ENCODE measurements at places on chromosomes 16 and 17. TPM values are rescaled to one million over a fixed set of nuclear protein-coding genes. Genes with fewer than 3 reads are reported as not detected.
A peak's percentile ranks its signal among the peaks of the same experiment; 100 is the strongest.

DNA sequence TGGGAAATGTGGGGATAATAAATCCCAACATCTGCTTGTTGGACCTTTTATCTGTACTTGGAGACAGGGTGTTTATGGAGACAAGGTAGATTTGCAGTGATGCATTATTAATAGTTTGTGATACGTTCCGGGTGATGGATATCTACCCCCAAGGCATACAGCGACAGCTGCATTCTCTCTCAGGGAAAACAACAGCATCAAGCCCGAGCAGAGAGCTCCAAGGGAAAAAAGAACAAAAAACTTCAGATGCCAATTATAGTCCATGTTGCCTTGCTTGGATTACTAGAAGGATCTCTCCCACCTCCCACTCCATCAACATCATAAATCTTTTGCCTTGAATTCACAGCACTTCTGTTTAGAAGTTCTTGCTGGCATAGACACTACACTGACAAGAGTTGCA, 187.5 kb upstream of the CDH11 start:
- H3K27me3 ChIP-seq = no peaks in the 10 kb centered on the region
- no peak overlapping the region for H3K27ac ChIP-seq
- H3K36me3 ChIP-seq = no peaks in the 10 kb centered on the region
- no peak overlapping the region for H3K4me3 ChIP-seq

- no peak for DNase-seq
- no peak overlapping the region for H3K27ac ChIP-seq
- H3K27me3 ChIP-seq = no peaks in the 10 kb centered on the region
- no peaks in the 10 kb centered on the region for H3K4me1 ChIP-seq
- H3K4me3 ChIP-seq = no peak overlapping the region
- H3K36me3 ChIP-seq = 0 out of 2 replicates have a peak, but pooled peaks cover 1% of the 10 kb centered on the region
Observed at GRCh38 chr17:5211458-5211857, 19.8 kb upstream of the ZNF594 start.

DNA sequence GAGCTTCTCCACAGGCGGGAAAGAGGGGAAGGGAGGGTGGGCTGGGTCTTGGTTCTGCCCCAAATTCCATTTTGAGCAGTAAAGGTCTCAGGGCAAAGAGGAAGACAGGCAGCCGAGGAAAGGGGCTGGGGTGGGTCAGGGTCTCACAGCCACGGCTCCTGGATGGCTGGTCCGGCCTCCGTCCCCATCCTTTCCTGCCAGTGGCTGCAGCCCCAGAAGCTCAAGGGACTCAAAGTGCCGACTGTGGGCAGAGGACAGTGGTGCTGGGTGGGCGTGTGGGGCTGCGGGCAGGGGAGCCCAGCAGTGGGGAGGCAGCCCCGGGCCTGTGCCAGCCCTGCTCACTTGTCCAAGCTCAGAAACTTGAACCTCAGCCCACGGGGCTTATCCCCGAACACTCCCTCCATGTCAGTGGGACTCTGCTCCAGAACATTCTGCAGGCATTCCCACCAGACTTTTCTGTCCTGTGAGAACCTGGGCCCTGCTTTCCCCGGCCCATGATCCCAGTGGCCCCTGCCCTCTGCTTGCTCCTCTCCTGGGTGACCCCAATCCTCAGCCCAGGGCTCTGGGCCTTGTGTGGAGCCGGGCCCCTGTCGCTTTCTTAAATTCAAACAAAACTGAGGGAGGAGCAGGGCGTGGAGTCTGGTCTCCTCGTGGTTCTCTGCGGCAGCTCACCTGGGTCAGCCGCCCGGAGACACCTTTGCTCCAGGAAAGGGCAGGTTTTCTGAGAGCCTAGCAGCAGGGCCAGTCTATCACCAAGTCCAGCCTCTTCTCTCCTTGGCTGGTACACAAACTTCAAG, 117.8 kb upstream of the METRNL start:
- no peak overlapping the region for H3K27ac ChIP-seq
- no peak overlapping the region for H3K4me3 ChIP-seq
- no peaks in the 10 kb centered on the region for H3K27me3 ChIP-seq
- peaks cover 4% of the 10 kb centered on the region for H3K36me3 ChIP-seq

DNA sequence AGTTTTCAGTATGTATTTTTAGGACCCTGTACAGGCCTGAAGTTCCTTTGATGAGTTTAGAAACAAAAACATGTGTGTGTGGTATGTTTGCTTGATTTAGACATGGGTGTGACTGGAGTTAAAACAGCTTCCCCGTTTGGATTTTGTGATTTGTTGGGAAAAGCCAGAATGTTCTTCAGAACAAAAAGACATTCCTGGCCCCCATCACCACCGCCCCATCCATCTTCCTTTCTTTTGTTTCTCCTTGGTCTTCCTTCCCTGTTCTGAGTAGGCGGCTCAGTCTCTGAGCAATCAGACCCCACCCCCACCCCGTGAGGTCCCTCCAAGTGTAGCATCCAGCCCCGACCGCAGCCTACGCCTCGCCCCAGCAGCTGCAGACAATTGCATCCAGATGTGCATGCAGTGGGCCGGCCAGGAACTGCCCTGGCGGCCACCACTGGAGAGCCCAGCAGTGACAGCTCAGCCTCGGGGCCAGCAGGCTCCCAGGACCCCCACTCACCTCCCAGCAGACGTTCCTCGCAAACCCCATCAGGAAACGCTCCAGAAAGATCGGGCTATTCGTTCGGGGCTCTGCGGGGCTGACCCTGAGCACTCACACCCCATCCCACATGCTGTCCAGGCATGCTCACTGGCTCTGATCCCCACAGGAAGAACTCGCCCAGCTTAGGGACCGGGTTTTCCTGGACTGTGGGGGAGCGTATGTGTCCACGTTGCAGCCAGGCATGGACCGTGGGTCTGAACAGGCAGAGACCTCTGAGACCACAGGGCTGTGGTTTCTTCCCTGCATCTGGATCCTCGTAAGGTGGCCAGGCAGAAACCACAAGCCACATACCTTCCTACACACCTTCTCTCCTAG, 99.8 kb upstream of the CDH5 start:
- no peaks in the 10 kb centered on the region for H3K27me3 ChIP-seq
- peak overlapping the region; percentile 68 for H3K27ac ChIP-seq
- H3K36me3 ChIP-seq = no peaks in the 10 kb centered on the region

GRCh38 chr17:54680410-54680809, 220.2 kb upstream of the TOM1L1 start:
- no peaks in the 10 kb centered on the region for H3K4me1 ChIP-seq
- H3K4me3 ChIP-seq = no peak overlapping the region
- H3K27ac ChIP-seq = no peak overlapping the region
- no peak for DNase-seq
- H3K27me3 ChIP-seq = no peaks in the 10 kb centered on the region
- H3K36me3 ChIP-seq = no peaks in the 10 kb centered on the region

- peaks cover 65% of the 10 kb centered on the region for H3K4me1 ChIP-seq
- H3K4me3 ChIP-seq = no peak overlapping the region
- DNase-seq = no peak
- H3K36me3 ChIP-seq = peaks cover 10% of the 10 kb centered on the region
Observed at GRCh38 chr17:77455891-77456260, 315.1 kb downstream of the SEC14L1 start.

GRCh38 chr17:31534223-31534888, 142.9 kb downstream of the RAB11FIP4 start:
- peak; percentile 22 for DNase-seq
- no peak overlapping the region for H3K27ac ChIP-seq

- H3K36me3 ChIP-seq = no peaks in the 10 kb centered on the region
- no peaks in the 10 kb centered on the region for H3K4me1 ChIP-seq
- DNase-seq = no peak
Observed at GRCh38 chr17:20072692-20072992, 63.5 kb downstream of the SPECC1 start.

GRCh38 chr17:81437191-81437651, 42.0 kb downstream of the BAHCC1 start:
- H3K36me3 ChIP-seq = no peaks in the 10 kb centered on the region
- no peaks in the 10 kb centered on the region for H3K27me3 ChIP-seq
- H3K4me1 ChIP-seq = peaks cover 10% of the 10 kb centered on the region
- H3K4me3 ChIP-seq = no peak overlapping the region
- no peak overlapping the region for H3K27ac ChIP-seq

GRCh38 chr16:13510425-13511151, 409.4 kb upstream of the ERCC4 start:
- no peaks in the 10 kb centered on the region for H3K27me3 ChIP-seq
- no peak overlapping the region for H3K27ac ChIP-seq

- no peaks in the 10 kb centered on the region for H3K36me3 ChIP-seq
- no peak overlapping the region for H3K4me3 ChIP-seq
- no peaks in the 10 kb centered on the region for H3K27me3 ChIP-seq
- H3K27ac ChIP-seq = no peak overlapping the region
Observed at GRCh38 chr16:14347706-14348105, 276.6 kb downstream of the MRTFB start.

DNA sequence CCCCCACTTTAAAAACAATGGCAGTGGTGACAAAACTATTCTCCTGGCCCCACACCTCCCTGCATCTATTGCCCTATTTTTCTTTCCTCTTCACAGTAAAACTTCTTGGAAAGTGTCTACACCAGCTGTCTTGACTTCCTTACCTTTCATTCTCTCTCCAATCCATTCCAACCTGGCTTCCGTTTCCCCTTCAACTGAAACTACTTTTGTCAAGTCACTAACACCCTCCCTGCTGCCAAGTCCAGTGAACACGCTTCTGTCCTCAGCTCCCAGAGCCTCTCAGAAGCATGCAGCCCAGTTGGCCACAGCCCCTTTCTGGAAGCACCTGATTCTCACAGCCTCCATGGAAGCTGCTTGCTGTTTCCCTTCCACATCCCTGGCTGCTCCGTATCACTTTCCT, 4.0 kb upstream of the SCN4A start:
- no peaks in the 10 kb centered on the region for H3K36me3 ChIP-seq
- H3K4me3 ChIP-seq = no peak overlapping the region
- DNase-seq = no peak
- peaks cover 4% of the 10 kb centered on the region for H3K27me3 ChIP-seq
- peaks cover 10% of the 10 kb centered on the region for H3K4me1 ChIP-seq

DNA sequence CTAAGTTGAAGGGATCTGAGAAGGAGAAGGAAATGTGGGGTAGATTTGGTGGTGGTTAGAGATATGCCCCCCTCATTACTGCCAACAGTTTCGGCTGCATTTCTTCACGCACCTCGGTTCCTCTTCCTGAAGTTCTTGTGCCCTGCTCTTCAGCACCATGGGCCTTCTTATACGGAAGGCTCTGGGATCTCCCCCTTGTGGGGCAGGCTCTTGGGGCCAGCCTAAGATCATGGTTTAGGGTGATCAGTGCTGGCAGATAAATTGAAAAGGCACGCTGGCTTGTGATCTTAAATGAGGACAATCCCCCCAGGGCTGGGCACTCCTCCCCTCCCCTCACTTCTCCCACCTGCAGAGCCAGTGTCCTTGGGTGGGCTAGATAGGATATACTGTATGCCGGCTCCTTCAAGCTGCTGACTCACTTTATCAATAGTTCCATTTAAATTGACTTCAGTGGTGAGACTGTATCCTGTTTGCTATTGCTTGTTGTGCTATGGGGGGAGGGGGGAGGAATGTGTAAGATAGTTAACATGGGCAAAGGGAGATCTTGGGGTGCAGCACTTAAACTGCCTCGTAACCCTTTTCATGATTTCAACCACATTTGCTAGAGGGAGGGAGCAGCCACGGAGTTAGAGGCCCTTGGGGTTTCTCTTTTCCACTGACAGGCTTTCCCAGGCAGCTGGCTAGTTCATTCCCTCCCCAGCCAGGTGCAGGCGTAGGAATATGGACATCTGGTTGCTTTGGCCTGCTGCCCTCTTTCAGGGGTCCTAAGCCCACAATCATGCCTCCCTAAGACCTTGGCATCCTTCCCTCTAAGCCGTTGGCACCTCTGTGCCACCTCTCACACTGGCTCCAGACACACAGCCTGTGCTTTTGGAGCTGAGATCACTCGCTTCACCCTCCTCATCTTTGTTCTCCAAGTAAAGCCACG, 28.3 kb downstream of the STH start:
- H3K27me3 ChIP-seq = no peaks in the 10 kb centered on the region
- H3K4me3 ChIP-seq = no peak overlapping the region
- no peaks in the 10 kb centered on the region for H3K4me1 ChIP-seq
- DNase-seq = no peak
- H3K27ac ChIP-seq = no peak overlapping the region

- no peak overlapping the region for H3K4me3 ChIP-seq
- no peaks in the 10 kb centered on the region for H3K36me3 ChIP-seq
- H3K27ac ChIP-seq = no peak overlapping the region
- no peaks in the 10 kb centered on the region for H3K4me1 ChIP-seq
- no peak for DNase-seq
- H3K27me3 ChIP-seq = no peaks in the 10 kb centered on the region
Observed at GRCh38 chr17:57496382-57496781, 240.1 kb downstream of the MSI2 start.

DNA sequence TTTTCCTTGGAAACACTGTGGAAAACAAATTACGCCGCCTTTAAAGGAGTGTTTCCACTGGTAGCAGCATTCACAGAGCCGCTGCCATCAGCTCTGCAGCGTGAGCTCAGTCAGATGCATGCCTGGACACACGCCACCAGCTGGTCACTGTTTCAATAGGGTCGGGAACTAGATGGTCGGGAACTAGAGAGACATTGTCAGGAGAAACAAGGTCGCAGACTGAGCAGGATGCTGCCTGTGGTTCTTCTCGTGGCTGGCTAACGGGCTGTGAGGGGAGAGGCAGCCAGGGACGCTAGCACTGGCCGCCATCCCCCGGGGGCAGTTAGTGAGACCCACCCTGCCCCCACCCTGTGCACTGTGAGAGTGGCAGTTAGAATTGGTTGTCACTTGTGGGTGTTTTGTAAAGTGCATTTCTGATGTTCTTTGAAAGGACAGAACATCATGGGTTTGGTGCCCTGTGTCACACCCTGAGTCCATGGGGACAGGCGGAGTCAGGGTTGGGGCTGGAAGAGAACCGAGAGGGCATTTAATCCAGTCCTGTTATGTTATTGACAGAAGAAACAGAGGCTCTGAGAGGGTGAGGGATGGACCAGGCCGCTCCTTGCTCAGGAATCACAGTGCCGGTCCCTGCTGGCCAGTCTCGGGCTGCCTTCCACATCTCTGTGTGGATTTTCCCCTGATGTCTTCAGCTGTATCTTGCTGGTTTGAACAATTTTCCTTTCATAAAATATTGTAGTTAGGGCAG, 86.3 kb downstream of the SPECC1 start:
- no peak overlapping the region for H3K27ac ChIP-seq
- no peaks in the 10 kb centered on the region for H3K4me1 ChIP-seq
- peak; percentile 13 for DNase-seq
- H3K27me3 ChIP-seq = peaks cover 38% of the 10 kb centered on the region
- H3K36me3 ChIP-seq = no peaks in the 10 kb centered on the region

DNA sequence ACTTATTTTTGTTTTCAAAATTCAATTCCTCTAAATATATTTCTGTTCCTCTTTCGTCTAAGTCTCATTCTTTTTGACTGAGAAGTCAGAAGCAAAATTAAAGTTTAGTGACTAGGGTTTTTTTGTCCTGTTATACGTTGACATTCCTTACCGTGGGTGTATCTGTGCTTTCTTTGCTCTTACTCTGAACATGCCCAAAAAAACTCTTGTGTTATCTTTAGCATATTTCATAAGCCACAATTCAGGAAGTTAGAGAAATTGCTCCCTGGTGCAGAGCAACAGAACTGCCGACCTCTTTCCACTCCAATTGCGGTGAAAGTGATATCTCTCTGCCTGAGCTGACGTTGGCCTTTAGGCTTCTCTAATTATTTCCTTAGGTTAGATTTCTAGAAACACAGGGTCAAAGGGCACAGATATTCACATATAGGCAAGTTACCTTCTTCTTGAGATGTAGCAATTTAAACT, 65.7 kb downstream of the CENPV start:
- H3K27ac ChIP-seq = peak overlapping the region; percentile 98
- no peaks in the 10 kb centered on the region for H3K36me3 ChIP-seq
- peaks cover 18% of the 10 kb centered on the region for H3K4me1 ChIP-seq

The ATP2C2 gene
- not detected for total RNA-seq

The CYGB gene
- 1.3 TPM for total RNA-seq

The HOXB2 gene
- total RNA-seq = 2.7 TPM

Data from IMR-90 (cell line).